ENCODE measurements at places on chromosomes 1 and 21.

- peak; percentile 77 for DNase-seq
These were observed 84.1 kb upstream of the PRDX6 start for GRCh38 chr1:173392895-173393658.

- DNase-seq, result no peak
These were observed 24.5 kb upstream of the PKN2 start for GRCh38 chr1:88659552-88659951.

GRCh38 chr1:3560251-3560871 is 50.9 kb downstream of the MEGF6 start:
- DNase-seq, result no peak

- DNase-seq, result peak; percentile 48
These were observed 1.3 kb downstream of the ADAMTS1 start for GRCh38 chr21:26843933-26844257.

GRCh38 chr1:70864302-70864701 is 183.3 kb downstream of the PTGER3 start:
- DNase-seq, result peak; percentile 25

GRCh38 chr1:23784846-23785245 is 6.1 kb upstream of the LYPLA2 start:
- no peak for DNase-seq

DNA sequence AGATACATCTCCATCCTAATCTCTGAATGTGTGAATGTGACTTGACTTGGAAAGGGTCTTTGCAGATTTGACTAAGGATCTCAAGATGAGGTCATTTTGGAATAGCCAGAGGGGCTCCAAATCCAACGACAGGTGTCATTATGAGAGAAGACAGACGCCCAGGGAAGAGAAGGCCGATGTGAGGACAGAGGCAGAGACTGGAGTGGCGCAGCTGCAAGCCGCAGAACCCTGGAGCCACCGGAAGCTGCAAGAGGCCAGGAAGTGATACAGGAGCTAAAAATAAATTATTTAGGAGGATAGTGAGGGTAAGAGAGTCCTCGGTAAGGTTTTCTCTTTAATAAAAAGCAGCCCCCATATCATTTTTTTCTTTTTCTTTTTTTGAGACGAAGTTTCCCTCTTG is 9.7 kb upstream of the AADACL4 start:
- no peak for DNase-seq

DNA sequence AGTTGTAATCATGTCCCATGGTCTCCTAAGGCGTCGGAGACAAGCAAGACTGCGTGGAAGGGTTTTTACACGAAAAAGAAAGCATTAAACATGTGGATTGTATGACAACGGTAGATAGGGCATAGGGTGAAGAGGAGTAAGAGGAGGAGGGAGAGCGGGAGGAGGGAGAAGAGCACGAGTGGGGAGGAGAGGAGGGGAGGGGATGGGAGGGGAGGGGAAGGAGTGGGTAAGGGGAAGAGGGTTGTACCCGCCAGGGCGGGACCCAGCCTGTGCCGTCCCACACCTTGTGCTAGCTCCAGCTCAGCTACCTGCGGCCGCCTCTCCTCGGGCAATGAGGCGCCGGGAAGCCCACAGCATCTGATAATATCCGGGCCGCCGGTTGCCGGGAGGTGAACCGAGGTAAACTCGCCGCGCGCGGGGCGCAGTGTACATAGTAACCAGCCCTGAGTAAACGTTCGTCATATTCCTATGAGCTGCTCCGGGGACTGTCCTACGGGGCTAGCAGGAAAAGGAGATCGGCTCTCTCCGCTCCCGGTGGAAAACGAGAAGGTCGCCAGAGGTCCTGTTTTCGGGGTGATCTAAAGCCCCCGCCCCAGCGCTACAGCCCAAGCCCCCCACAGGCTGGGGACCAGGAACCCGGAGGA is 449 bp upstream of the RCAN3 start:
- DNase-seq, result peak; percentile 73

DNA sequence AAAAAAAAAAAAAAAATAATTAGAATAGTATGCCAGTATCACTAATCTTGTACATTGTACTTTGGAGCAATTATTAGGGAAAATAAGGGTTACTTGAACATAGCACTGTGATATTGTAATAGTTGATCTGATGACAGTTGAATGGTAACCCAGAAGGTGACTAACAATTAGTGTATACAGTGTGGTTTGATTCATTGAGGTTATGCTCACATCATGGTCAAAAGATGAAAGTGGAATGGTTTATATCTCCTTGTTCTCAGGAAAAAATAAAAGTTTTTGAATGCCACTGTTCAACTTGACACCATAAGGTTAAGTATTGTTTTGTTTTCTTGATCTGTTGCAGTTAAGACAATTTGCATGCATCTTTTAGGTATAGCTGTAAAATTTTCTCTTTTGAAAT is 87.0 kb downstream of the GPR52 start:
- no peak for DNase-seq

DNA sequence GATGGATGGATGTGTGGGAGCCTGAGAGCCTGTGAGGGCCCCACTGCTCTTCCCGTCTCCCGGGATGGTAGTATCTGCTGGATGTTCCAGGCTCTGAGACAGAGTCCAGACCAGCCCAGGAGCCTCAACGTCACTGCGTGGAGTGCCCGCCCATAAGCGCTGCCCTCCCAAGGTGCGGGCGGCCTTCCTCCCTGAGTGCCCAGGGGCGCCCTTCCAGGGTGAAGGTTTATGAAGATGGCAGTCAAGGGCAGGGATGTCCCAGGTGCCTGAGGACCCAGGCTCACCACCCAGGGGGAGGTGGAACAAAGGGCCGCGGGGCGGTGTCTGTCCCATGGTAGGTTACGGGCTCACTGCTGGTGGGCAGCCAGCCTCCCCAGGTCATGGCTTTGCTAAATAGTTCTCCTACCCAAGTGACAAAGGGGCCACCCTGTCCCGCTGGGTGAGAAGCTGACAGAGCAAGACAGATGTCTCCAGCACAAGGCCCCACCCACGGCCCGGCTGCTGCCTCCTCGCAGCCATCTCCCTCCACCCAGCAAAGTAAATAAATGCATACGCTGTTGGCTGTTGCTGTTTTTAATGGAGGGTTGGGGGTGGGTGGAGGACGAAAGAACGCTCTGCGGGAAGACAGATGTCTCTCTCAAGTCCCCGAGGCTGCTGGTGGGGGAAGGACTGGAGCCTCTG is 9.0 kb upstream of the GPR153 start:
- no peak for DNase-seq

- no peak for DNase-seq
These were observed 62.4 kb downstream of the PTPRC start for GRCh38 chr1:198701250-198701649.

- peak; percentile 71 for DNase-seq
These were observed 111.8 kb upstream of the USP25 start for GRCh38 chr21:15617964-15618363.

- no peak for DNase-seq
These were observed 36.2 kb downstream of the OSBPL9 start for GRCh38 chr1:51653127-51653526.

DNA sequence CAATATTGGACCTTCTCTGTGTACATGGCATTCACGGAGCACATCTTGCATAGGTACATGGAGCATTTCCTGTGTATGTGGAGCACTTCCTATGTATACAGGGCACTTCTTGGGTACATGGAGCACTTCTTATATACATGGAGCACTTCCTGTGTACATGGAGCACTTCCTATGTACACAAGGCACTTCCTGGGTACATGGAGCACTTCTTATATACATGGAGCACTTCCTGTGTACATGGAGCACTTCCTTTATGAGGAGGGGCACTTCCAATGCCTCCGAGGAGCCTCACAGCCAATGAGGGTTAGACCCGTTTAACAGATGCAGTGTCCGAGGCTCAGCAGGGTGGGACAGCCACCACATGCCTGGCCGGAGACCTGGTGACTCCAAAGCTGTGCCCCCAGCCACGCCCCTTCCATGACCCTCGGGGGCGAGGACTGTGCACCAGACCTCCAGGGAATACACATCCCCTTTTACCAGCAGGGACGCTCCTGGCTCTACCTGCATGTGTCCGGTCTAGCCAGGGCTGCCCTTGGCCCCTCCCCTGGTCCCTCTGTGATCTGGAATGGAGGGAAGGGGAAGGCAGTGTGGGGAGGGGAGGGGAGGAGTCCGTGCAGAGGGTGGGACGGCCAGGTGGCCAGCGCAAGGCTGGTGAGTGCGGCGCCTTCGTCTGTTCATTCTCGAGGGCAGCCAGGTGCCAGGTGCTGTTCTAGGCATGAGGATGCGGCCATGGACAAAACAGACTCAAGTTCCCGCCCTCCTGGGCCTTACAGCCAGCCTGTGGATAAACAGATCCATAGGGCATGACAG is 195.1 kb upstream of the TMEM51 start:
- DNase-seq, result no peak

- DNase-seq, result no peak
These were observed 1.7 kb downstream of the SLC50A1 start for GRCh38 chr1:155137154-155137949.

DNA sequence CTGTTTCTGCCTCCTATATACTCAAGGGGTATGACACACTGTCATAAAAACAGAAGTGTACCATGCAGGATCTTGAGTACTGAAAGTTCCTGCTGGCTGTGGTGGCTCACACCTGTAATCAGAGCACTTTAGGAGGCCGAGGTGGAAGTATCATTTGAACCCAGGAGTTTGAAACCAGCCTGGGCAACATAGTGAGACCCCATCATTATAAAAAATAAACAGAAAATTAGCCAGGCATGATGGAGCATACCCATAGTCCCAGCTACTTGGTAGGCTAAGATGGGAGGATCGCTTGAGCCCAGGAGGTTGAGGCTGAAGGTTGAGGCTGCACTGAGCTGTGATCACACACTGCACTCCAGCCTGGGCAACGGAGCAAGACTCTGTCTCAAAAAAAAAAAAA is 20.1 kb downstream of the ERI3 start:
- DNase-seq, result no peak

DNA sequence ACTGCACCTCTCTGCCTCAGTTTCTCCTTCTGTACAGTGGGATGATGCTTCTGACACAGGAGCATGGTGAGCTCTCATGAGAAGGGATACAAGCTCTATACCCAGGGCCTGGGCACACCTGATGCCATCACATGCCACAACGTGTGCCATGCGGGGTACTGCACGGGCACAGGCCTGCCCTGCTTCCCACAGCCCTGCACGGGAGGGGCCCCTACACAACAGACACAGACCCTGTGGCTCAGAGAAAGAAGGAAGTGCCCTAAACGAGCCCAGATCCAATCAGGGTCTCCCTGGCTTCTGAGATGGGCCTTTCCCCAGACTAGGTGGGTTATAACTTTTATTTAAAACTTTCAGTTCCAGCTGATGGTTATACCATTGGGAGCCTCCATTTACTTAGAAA is 24.6 kb downstream of the C2CD2 start:
- DNase-seq, result no peak

DNA sequence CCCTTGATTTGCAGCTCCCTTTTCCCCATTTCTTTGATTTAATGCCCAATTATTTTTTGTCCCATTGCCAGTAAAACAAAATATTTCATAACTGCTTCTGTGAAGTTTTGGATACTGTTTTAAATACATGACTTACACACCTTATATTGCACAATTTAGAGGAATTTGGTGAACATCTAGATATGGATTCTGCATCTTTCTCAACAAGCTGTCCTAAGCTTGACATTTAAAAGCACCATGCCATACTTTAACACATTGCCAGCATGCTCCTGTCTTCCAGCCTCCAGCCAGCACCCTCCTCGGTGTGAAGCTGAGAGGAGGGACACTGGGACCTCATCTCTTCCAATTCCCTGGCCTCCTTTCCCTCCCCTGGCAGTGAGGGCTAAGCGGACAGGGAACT is 167.6 kb downstream of the SEC16B start:
- DNase-seq, result no peak

DNA sequence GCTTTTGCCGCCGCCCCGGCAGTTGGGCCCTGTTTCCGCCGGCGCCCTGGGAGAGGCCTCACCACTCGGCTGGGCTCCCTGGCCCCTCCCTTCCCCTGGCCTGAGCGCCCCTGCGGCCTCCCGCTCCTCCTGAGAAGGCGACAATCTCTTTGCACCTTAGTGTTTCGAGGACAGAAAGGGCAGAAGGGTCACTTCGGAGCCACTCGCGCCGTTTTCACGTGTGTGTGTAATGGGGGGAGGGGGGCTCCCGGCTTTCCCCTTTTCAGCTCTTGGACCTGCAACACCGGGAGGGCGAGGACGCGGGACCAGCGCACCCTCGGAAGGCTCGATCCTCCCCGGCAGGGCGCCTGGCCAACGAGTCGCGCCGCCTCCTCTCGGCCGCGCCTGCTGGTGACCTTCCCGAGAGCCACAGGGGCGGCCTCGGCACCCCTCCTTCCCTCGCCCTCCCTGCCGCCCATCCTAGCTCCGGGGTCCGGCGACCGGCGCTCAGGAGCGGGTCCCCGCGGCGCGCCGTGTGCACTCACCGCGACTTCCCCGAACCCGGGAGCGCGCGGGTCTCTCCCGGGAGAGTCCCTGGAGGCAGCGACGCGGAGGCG is 432 bp upstream of the SIM2 start:
- no peak for DNase-seq

- DNase-seq, result no peak
These were observed 67.9 kb upstream of the IL12RB2 start for GRCh38 chr1:67239738-67240137.

DNA sequence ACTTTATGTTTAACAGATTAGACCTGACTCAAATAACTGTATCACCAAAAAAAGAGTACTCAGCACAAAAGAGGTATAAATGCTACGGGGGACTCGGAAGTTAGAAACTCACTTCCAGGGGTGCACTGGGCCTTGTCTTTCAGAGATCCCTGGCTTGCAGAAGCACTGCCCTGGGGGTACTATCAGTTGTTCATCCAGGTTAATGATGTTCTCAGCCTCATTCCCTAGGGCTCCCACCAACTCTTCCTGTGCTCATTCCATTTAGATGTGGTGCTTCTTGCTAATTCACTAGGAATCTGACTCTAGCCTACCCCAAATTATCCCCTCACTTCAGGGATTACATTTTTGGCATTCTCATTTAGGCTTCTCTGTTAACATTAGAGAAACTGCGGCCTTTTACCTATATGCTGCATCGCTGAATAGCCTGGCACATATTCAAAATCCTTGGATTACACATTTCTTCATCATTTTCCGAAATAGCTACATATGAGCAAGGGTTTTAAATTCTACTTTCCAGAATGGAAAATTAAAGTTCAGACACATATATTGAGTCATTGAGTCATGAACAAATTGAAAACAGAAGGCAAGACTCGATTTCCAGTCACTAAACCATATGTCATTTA is 338.5 kb downstream of the KCTD3 start:
- peak; percentile 16 for DNase-seq

Measured in GM03348 (cell line).